ENCODE measurements at places on chromosomes 7 and 10.

DNA sequence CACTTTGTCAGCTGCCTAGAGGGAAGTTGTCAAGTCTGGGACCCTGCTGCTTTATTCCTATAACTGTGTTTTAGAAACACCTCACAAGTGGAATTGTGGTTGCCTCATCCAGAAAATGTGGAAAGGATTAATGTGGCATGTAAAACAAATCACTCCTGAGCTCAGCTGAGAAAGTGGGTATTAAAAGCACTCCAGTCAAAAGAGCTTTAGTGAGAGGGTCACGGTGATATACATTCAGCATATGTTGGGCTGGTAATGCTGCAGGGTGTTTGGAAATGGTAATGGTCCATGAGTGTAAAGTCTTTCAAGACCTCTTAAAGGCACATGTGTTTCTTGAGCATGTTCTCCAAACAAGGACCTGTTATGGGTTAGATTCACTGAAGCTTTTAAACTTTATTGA, 318.2 kb upstream of the MEOX2 start:
- no peak for DNase-seq

DNA sequence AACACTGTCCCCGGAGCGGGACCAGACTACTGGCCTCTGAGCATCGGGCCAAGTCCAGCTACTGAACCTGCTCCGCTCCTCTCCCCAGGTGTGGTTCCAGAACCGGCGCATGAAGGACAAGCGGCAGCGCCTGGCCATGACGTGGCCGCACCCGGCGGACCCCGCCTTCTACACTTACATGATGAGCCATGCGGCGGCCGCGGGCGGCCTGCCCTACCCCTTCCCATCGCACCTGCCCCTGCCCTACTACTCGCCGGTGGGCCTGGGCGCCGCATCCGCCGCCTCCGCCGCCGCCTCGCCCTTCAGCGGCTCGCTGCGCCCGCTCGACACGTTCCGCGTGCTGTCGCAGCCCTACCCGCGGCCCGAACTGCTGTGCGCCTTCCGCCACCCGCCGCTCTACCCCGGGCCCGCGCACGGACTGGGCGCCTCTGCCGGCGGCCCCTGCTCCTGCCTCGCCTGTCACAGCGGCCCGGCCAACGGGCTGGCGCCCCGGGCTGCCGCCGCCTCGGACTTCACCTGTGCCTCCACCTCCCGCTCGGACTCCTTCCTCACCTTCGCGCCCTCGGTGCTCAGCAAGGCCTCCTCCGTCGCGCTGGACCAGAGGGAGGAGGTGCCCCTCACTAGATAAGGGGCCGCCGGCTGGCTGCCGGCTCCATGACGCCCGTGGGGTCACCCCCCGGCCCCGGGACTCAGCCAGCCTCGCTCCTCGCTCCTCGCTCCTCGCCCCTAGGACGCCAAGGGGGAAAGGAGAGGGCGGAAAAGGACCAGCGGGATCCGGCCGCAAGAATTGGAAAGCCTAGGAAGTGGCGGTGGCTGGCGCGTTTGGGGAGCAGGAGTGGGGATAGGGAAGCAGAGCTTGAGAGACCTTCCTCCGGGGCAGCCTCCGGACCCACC, 3.4 kb downstream of the EVX1 start:
- no peak for DNase-seq

GRCh38 chr7:80511964-80512363, at the start of gene GNAT3:
TSS of gene GNAT3 (minus strand) at chr7:80512064. CDS start at chr7:80511926, 138 bp downstream.
- DNase-seq = no peak

DNA sequence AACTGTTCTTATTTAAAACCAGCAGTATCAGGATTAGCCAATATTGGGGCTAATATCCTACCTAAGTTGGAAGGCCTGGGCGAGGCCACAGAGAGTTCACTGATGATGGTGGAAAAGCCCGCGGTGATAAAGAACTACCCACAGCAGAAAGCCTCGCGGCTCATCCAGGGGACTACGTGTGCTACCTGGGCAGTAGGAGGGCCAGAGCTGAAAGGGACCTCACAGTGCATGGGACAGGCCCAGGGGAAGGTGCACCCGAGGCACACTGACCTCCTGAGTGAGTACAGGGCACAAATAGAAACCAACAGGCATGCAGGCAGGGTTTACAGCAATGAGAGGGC, 1.4 kb downstream of the WDR86 start:
- DNase-seq = no peak

- DNase-seq = peak; percentile 6
These were observed 77.6 kb downstream of the ITGA8 start for GRCh38 chr10:15642095-15642494.

- no peak for DNase-seq
These were observed 131.6 kb upstream of the TMEM72 start for GRCh38 chr10:44779511-44779910.

DNA sequence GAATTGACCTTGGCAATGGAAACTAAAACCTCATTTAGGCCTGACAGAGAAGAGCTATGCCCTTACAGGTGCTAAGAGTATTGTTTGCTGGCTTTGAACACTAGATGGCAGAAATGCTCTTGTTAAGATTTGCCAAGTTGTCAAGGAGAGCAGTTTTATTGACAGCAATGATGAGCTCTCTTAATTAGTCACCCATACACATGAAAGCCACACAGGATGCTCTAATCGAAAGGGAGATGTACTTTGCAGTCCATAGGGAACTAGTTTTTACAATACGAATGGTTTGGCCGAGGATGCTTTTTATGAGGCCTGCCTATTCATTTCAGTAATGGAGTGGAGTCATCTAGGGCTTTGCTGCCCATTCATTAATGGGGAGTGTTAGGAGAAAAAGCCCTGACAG, 45.4 kb upstream of the MBL2 start:
- peak; percentile 100 for DNase-seq

Data from PC-3 (cell line).